GDM1 (cell line): ENCODE measurements at places on chromosomes 6 and 20.

GRCh38 chr6:130908958-130909357, 81.8 kb downstream of the SMLR1 start:
- no peak for DNase-seq

DNA sequence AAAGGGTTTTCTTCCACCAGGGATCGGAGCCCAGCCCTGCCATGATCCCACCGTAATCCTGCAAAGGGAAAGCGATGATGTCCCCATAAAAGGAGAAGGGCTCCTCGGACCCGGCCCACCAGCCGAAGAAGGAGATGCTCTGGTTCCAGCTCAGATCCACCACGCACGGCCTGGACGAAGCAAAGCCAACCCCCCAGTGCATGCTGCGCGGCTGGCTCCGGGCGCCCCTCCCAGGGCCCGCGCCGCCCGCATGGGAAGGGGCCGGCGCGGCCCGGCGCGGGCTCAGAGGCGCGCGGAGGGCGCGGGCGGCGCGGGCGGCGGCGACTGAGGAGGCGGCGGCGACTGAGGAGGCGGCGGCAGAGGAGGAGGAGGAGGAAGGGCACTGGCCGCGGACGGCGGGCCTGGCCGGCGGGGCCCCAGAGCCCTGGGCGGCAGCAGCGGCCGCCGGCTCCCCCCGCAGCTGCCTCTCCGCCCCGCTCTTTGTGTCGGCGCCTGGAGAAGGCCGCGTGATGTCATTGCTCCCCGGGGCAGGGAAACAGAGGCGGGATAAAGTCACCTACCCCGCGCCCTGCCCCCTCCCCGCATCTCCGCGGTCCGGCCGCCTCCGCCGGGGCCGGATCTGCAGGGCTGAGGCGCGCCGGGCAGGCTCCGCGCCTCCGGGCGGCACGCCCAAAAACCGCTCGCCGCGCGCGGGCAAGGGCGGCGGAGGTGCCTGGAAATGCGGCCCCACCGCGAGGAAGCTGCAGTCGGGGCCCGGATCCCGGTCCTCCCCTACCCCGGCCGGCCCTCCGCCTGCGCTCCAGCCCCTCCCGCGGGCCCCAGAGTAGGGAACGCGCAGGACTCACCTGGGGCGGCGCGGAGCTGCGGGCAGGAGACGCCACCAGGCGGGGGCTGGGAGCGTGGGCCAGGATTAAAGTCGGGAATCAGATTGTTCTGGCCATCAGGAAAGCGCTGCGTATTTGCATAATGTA, at the start of gene FAXC:
Gene FAXC (minus strand): TSS at position 504 of the 971 bp plus-strand sequence. CDS start 302 bp downstream, at position 202.
- no peak for DNase-seq

GRCh38 chr6:37454420-37455140, 21.6 kb downstream of the CMTR1 start:
- DNase-seq = no peak

DNA sequence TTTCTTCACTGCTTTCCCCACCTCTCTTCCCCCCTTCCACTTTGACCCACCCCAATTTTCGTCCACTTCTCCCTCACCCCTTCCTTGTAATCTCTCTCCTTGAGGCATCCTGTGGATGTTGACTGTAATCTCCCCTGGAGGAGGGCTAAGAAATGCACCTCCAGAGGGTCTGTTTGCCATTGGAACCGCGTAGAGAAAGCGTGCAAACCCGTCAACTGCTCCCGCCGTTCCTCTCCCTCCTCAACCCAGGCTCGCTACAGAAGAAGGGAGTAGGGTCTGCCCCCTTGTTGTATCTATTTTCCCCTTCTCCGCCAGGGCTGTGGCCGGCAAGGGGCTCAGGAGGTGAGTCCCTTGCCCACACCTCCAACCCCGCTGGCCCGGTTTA, 502 bp upstream of the HTR1E start:
- no peak for DNase-seq

- DNase-seq = no peak
These were observed 27.6 kb downstream of the VTA1 start for GRCh38 chr6:142174703-142175102.

- DNase-seq = no peak
These were observed 46.1 kb downstream of the SLC35B3 start for GRCh38 chr6:8389036-8389818.
